ENCODE measurements at places on chromosomes 11 and 22.

DNA sequence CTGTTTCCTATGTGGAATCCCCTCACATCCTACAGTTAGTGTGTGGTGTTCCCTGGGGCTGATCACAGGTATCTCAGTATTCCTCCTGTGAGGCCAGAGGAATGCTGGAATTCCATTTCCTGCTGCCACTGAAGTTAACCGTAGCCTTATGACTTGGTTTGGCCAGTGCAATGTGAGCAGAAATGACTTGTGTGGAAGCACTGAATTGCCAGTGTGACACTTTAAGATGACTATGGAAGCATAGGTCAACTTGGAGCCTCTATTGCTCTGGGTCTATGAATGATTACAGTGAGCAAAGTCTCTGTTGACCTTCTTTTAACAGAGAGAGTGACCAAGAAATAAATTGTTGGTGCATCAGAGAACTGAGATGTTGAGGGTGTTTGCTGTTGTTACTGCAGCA, 16.5 kb downstream of the TBRG1 start:
- no peak for DNase-seq

DNA sequence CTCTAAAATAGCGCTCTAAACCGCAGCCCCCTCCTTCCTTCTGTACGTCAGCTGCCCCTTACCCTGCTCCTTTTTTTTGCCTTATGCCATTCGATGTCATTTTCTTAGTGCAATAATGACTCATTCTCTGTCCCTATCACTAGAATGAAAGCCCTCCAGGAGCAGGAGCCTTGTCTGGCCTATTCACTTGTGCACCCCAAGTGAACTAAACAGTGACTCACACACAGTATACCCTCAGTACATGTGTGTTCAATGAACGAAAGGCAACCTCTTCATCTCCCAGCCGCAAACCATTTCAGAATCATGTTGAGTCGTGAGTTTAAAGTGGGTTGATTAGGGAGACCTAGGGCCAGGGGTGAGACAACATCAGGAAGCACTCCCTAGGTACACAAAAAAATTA, 50.7 kb upstream of the SPATA19 start:
- no peak for DNase-seq

- DNase-seq: peak; percentile 26
Observed at GRCh38 chr11:70109006-70109405, 30.9 kb downstream of the ANO1 start.

DNA sequence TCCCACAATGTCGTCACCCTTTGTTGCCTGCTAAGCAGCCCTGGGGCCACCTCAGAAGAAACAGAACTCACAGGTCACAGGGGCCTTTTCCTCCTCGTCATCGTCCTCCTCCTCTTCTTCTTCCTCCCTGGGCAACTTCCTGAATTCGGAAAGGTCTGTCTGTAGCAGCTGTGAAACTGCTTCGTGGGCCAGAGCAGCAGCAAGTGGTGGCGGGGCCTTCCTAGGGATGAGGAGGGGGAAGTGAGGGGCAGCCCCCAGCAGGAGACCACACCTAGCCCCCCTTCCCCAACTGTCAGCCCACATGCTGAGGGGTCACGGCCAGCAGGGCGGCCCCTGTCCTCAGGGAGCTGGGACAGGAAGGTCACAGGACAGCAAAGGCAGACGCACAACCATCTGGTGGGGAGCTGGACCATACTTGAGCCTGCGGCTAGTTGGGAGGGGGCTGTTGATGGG, 13.2 kb downstream of the PPM1F start:
- no peak for DNase-seq

GRCh38 chr11:12167061-12168000, 56.9 kb downstream of the MICAL2 start:
- no peak for DNase-seq

DNA sequence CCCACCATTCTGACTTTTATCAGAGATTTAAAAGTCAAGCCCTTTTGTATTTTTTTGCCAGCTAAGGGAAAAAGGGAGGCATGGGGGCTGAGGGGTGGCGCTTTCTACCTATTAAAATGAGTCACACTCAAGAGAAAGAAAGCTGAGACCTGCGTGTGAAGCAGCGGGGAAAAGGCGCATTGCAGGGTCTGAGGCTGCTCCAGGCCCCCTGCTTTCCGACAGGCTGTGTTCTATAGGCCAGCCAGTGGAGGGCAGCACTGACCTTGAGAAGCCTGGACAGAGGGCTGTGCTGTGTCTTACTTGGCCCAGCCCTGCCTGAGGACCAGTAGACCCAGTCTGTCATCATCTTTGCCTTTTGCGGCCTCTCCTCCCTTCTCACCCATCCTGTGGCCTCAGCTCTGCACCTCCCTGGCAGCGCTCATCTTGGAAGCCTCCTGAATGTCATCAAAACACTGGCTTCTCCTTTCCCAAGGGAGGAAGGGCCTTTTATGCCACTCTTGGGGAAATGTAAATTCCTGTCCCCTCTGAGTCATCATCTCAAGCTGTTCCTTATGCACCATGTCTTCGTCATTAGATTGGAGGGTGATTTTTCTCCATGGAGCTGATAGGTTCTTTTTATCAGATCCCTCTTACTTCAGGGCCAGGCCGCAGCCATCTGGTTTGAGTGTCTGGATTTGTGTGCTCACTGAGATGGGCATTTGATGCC, 12.6 kb upstream of the MAPK8IP1 start:
- peak; percentile 64 for DNase-seq

GRCh38 chr22:22920910-22921550, 33.4 kb downstream of the IGLL5 start:
- DNase-seq: no peak

DNA sequence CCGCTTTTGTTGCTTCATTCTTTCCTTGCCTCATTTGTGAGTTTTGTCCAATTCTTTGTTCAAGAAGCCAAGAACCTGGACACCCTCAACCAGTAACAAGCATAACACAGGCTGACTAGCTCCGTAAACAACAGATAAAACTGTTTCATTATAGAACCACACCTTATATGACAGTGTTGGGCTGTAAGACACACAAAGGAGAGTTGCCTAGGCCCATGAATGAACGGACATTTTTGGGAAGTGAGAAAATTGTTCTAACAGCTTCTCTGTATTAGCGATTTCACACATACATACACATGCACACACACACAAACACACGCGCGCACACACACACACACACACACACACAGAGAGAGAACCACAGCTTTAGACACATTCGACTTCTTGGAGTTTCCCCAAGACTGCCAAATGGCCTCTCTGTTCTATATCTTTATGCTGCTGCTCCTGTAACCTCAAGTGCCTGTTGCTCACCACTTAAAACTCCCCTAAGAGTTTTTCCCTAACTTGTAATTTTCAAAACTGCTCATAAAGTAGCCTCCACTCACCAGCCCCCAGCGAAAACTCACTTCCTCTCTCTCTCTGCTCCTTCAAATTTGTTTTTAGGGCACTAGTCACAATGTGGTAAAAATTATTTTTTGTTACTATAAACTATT, 35.9 kb downstream of the CTSC start:
- DNase-seq: no peak

- DNase-seq: peak; percentile 79
Observed at GRCh38 chr22:29716814-29717545, 2.8 kb upstream of the CABP7 start.

DNA sequence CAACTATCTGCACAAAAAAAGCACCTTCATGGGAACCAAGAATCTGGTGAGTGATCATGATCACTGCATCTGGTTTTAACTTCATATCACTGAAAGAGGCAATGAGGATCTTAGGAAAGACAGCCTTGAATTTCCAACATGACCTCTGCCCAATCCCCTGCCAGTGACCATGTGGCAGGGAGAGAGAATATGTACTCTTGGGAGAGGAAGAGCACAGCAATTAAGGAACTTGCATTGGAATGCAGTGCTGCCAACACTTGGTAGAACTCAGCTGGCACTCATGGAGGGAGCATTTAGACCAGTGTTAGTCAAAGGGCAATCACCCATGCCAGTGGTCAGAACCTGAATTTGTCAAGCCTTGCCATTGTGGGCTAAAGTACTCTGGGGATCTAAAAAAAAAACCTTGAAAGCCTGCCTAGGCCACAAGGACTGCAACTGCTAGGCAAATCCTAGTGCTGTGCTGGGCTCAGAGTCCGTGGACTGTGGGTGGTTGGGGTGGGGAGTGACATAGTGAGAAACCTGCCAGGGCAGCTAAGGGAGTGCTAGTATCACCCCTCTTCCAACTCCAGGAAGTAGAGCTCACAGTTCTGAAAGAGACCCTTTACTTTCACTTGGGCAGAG, 23.1 kb downstream of the JRKL start:
- DNase-seq: no peak

GRCh38 chr11:121722431-121723245, 269.9 kb upstream of the SORL1-AS1 start:
- DNase-seq: peak; percentile 91

DNA sequence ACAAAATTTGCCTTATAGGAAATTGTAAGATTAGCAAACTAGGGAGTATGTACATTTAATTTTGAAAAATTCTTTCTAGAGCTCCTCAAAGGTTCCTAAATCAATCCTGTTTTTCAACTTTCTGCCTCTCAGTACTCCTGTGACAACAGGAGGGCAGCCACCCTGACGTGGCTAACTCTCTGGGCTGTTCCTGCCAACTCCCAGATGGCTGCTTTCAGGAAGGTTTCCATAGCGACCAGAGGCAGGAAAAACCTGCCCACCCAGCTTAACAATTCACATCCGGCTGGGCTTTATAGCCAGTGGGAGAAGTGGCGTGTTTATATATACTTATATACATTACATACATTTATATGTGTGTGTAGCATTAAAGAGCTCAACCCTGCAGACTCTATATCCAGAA, 26.5 kb downstream of the SGSM3 start:
- DNase-seq: peak; percentile 91

DNA sequence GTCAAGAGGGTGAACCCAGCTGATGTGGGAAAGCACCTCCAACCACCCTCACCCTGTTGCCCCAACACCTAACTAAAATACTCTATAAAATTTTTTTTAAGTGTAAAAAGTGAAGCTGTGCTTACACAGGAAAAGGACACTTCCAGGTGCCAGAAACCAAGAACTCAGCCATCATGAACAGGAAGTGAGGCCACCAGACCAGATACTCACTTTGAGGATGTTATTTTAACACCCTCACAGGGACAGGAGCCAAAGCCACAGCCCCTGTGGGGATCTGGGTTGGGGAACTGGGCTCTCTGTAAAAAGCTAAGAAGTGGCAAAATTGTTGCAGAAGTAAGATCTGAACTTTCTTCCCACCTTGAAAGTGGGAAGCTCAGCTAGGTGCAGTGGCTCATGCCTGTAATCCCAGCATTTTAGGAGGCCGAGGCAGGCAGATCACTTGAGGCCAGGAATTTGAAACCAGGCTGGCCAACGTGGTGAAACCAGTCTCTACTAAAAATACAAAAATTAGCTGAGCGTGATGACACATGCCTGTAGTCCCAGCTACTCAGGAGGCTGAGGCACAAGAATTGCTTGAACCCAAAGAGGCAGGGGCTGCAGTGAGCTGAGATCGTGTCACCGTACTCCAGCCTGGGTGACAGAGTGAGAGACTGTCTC, 3.8 kb downstream of the RSPH14 start:
- DNase-seq: no peak

DNA sequence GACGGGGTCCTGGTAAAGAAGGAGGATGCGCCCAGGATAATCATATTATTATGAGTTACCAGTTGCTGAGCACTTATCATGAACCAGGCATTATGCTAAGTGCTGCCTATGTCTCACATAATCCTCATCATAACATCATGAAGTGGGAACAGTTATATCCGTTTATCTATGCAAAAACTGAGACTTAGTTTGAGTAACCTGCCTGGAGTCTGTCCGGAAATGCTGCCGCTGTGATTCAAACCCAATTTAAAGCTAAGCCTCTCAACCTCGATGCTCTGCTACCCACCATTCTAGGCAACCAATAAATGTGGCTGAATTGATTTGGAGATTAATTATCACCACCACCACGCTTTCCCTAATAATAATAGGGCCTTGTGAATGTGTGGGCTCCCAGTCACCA, 111.5 kb upstream of the CLMP start:
- no peak for DNase-seq

- DNase-seq: no peak
Observed at GRCh38 chr11:7692426-7692825, 13.9 kb downstream of the OVCH2 start.

- DNase-seq: no peak
Observed at GRCh38 chr11:101880222-101880621, 34.6 kb upstream of the CEP126 start.

DNA sequence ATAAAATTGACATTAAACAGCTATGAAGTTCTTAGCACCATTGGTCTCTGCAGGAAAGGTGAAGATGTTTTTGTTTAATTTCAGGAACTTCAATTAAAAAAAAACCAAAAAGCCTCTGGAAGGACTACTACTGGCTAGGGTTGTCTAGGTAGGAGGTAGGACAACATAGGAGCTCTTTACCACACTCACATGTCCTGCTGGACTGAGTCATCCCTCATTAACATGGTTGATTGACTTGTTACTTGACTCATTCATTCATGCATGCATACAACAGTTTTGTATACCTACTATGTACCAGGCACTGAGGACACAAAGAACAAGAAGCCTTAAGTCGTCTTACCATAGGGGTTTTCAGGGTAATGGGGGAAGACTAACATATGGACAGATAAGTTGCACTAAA, 216.9 kb upstream of the ARHGAP20 start:
- no peak for DNase-seq
